ENCODE measurements at places on chromosomes 3 and 15. TPM values are rescaled to one million over a fixed set of nuclear protein-coding genes. Genes with fewer than 3 reads are reported as not detected.

SCN11A gene
- under 0.01 TPM for total RNA-seq

XCR1 gene
- total RNA-seq, result not detected

GASK1A gene
- 1.3 TPM for total RNA-seq

TMEM62 gene
- 18.2 TPM for total RNA-seq

IQCH gene
- total RNA-seq, result 4.5 TPM
